CD8-positive, alpha-beta T cell (primary cell): ENCODE measurements at places on chromosomes 5 and 9.
A peak's percentile ranks its signal among the peaks of the same experiment; 100 is the strongest.

DNA sequence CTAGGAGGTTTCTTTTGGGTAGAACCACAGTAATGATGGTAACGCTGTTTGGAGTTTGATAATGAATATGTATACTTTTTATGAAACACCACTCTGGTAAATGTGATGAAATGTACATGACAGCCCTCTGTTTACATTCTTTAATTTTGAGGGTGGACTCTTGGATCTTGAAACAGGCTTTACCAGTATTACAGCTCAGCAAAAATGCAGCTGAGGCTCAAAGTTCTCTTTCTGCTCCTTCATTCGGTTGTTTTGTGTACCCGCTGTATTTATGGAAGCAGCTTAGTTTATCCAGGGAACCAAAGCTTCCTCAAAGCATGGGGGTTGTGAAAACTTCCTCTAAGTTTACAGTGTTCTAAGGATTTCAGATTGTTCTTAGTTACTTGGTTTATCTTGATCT, 11.1 kb downstream of the GAPVD1 start:
- no peak for DNase-seq

DNA sequence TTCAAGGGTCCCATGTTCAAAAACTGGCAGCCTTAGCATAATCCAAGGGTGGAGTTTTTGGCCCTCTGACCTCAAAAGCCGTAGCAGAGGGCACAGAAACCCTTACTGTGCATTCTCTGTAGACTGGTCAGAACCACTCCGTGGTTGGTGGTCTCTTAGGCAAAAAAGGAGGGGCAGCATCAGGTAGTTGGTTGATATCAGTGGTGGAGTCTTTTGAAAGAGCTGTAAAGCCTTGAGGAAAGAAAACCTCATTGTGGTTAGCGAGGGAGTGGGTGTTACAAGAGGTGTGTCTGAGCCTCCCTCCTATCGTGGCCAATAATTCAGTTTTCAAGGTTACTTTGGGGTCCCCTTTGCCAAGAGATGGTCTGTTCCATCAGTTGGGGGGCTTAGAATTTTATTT, 40.9 kb downstream of the ARHGEF28 start:
- DNase-seq, result no peak

GRCh38 chr5:22776285-22776684, 76.9 kb downstream of the CDH12 start:
- DNase-seq, result no peak

DNA sequence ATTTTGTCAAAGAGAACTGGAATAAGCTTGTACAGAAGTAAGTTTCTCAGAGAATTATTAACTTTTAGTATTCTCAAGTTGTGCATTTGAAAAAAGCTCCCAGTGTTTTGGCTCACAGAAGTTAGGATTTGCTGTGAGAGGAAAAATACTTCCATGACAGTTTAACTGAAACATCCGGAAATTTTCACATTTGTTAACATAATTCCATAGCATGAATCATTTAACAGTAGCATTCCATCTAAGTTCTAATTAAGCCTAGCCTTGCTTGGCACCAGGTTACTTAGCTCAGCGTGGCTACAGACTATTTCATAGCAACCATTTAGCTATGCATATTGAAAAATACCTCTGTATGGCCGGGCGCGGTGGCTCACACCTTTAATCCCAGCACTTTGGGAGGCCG, 90.8 kb downstream of the LNPEP start:
- DNase-seq, result no peak

DNA sequence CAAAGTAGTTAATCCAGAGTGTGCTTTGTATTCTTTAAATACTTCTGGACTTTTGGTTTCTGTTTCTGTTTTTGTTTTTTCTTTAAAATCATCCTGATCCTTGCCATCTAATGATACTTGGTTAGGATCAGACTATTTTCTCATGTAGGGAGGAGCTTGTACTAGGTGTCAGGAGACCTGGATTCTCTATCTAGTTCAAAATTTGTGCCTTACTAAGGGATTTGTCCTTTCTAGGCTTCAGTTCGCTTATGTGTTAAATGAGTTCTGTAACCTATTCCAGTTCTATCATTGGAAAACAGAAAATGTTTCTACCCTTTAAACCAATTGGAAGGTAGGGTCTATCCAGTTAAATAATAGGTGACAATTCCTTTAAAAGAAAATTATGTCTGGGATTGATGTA, 3.3 kb upstream of the MEF2C start:
- no peak for DNase-seq

DNA sequence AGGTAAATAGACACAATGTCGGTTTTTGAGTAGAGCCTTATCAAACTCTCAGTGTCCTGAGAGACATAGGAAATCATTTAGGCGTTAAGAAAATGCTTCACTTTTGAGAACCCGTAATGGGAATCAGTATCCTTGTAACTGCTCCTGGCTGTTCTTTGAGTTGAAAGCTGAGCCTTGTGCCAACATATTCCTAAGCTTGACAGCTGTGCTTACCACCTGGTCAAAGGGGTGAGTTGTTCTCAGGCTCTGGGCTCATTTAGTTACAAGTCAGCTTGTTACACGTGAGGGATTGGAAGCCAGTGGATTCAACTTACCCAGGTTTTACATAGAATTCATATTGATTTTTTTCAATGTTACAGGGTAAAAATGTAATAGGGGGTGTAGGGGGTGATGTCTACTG, 145.9 kb downstream of the GABRB2 start:
- no peak for DNase-seq

- peak; percentile 66 for DNase-seq
These were observed 7.4 kb downstream of the SMARCA2 start for GRCh38 chr9:2022560-2022959.

- DNase-seq, result no peak
These were observed 16.7 kb upstream of the IL13 start for GRCh38 chr5:132641241-132641723.

GRCh38 chr5:133249593-133249992, 197.8 kb downstream of the HSPA4 start:
- DNase-seq, result no peak

- DNase-seq, result no peak
These were observed 67.3 kb downstream of the PDZD2 start for GRCh38 chr5:31706186-31706585.

- DNase-seq, result no peak
These were observed 61.8 kb downstream of the PTBP3 start for GRCh38 chr9:112271466-112272098.

- DNase-seq, result no peak
These were observed 1.8 kb downstream of the TRIM32 start for GRCh38 chr9:116688806-116689485.

- no peak for DNase-seq
These were observed 138.4 kb downstream of the LHFPL2 start for GRCh38 chr5:78509884-78510769.

DNA sequence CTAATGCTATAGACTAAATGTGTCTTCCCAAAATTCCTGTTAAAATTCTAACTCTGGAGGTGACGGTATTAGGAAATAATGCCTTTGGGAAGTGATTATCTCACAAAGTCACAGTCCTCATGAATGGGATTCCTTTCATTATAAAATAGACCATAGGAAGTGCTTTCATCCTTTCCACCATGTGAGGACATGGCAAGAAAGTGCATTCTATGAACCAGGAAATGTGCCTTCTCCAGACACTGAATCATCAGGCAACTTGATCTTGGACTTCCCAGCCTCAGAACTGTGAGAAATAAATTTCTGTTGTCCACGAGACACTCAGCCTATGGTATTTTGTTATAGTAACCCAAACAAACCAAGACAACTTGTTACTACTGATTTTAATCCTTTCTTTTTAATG, 582.4 kb upstream of the C9orf72 start:
- no peak for DNase-seq

DNA sequence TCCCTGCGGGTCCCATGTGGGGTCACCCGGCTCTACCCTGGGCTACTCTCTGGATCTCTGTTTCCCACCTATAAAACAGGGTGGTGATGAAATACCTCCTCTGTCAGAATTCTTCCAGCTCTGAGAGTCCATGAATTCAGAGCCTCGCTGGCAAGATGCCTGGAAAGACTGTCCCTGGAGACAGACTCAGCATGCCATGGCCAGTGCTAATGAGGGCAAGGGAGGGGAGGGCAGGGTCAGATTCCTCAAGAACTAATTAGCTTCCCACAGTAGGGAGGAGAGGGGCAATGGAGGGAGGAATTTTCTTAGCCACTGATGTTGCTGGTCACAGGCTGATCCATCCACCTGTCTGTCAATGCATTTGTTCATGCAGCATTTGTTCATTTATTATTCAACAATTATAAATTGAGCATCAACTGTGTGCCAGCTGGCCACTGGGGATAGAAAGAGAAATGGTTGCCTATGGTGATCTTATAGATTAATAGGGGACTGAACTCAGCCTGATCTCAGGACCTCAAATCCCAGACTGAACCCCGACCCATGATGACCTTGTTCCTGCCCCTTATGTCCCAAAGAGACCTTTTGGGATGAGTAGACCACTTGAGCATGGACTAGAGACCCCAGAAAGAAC, 4.7 kb downstream of the SYNPO start:
- no peak for DNase-seq

- no peak for DNase-seq
These were observed 183.1 kb downstream of the TRIO start for GRCh38 chr5:14326035-14326903.

GRCh38 chr5:172178991-172179989, 8.7 kb downstream of the STK10 start:
- peak; percentile 58 for DNase-seq

GRCh38 chr9:2623288-2624050, 1.9 kb downstream of the VLDLR start:
- DNase-seq, result no peak

DNA sequence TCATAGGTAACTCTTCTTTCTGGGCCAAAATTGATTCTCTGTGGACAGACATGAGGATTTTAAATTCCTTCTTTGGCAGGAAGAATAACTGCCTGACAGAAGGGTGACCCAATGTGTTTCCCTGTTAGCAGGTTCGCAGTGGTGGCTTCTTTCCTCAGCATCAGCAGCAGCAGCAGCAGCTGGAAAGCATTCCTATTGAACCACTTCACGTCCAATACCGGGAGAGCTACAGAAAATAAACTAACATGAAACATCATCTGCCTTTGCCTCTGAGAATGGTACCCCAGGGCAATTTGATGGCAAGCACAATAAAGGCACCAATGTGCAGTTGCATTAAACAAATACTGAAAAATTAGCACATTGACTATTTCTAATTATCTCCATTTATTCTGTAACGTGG, 214.5 kb downstream of the TMEM167A start:
- DNase-seq, result no peak

DNA sequence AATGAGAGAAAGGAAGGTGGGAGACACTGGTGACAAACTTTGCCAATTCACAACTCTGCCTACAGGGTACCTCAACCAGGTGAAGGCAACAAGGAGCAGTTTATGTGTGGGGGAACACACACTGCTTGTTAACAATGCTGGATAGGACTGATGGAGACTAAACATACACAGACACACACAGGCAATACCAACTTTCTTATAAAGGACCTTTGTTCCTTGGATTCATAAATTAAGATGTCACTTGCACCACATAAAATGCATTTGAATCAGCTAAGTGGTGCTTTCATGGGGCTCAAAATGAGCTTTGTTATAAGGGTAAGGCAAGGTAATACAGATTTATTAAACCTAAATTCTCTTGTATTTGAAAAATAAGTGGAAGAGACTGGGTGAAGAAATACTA, 4.0 kb downstream of the TSTD2 start:
- no peak for DNase-seq

- DNase-seq, result no peak
These were observed 40.7 kb downstream of the FAM114A2 start for GRCh38 chr5:153998010-153998409.

- DNase-seq, result no peak
These were observed 54.5 kb downstream of the CFAP77 start for GRCh38 chr9:132464547-132464946.

GRCh38 chr9:36129139-36129538, 7.4 kb upstream of the GLIPR2 start:
- no peak for DNase-seq

GRCh38 chr5:119290161-119290569, 65.7 kb upstream of the TNFAIP8 start:
- no peak for DNase-seq

DNA sequence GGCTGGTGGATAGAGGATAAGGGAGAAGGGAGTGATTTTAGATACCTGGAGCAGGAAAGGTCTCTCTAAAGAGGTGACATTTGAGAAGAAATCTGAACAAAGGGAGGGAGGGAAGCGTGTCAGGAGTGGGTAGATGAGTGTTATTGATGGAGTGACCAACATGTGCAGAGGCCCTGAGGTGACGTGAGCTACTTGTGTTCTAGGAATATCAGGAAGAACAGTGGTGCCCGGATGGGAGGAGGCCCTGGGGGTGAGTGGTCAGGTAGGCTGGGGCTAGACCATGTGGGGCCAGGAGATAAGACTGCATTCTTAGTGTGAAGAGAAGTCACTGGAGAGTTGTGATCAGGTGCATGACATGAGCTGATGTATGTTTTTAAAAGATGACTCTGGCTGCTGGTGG, 256.2 kb downstream of the ARHGAP26 start:
- DNase-seq, result no peak

DNA sequence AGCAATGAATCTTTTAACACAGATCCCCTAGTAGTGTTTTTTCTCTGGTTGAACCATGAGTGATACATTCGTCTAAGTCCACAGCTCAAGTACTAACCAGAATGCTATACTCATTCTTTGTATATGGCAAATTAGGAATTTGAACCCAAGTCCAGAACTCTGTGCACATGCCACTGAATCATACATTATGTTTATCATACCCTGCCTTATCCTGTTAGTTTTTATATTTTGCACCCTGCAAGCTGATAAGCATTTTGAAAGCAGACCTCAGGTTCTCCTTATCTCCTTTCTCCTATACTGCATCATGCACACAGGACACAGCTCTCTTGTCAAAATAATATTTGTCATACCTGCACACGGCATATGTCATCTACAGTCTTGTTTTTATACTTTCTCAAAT, 54.6 kb upstream of the ELL2 start:
- DNase-seq, result no peak

DNA sequence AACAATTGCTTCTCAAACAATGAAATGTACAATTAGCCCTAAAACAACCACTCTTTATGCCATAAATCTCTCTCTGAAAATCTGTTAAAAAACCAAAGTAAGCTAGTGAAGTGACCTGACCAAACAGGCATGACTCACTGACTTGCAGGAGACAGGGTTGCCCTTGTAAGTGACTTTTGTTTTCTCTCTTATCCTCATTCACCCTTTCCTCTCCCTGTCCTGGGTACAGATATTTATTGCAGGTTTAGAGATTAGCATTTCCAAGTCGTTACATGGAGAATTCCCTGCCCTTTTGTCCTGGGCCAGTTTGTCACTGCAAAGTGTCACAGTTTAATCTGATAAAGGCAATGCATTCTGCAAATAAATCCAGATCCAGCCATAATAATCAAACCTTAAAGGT, 484.2 kb downstream of the IRX1 start:
- DNase-seq, result no peak

- no peak for DNase-seq
These were observed 220.1 kb downstream of the CYLC2 start for GRCh38 chr9:103215197-103215596.

- DNase-seq, result no peak
These were observed 457.3 kb downstream of the ZNF608 start for GRCh38 chr5:124289130-124289529.

DNA sequence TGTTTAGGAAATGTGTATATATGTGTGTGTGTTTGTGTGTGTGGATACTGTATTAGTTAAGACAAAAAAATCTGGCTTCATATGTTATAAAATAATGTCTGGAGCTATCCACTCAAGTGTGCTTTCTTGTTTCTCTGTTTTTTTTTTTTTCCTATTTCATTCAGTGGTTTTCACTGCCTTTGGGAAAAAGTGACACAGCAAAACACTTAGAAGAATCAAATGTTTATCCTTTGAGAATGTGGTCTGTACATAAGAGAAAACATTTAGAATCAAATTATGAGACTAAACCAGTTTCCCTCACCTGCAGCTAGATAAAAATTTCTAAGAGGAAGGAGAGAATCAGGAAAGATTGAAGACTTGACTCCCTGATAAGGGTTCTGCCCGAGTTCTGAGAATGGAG, 8.1 kb downstream of the TMC1 start:
- DNase-seq, result no peak
